ENCODE measurements at places on chromosomes 12 and 14.

DNA sequence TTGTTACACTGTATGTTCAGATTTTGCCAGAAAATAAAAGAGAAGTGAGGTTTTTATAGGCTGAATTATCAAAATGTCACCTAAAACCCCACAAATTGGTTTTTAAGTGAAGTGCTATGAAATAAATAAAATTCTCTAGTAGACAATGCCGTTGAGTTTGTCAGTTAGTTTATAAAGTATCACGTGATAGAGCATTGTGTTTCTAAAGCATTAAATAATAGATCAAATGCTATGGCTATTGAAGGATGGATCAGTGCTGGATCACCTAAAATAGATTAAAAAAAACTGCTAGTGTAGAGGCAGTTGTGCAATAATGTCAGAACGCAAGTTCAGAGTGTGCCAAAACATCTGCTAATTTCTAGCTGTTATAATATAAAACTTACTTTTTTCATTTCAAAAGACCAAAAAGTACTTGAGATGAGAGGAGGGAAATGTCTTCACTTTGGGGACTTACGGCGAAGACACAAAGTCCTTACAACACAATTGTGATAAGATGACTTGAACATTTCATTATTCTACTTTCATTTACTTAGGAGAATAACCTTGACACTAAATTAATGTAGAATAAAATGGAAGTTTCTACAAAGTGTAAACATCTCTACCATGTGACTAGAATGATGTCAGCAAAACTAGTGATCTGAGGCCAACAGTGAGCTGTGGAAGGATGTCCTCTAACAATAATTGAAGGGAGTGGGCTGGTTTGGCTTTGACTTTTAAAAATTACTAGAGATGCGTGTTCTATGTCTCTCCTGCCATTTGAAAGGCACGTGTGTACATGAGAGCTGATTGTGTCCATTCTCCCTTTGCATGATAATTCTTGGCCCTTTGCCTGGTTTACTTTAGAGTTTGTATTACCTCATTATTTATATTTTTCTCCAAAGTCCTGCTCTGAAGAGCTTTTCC lies 154.4 kb upstream of the PDE3A start:
- no peak for DNase-seq

- no peak for DNase-seq
Observed at GRCh38 chr12:78149459-78149858, 318.8 kb downstream of the NAV3 start.

DNA sequence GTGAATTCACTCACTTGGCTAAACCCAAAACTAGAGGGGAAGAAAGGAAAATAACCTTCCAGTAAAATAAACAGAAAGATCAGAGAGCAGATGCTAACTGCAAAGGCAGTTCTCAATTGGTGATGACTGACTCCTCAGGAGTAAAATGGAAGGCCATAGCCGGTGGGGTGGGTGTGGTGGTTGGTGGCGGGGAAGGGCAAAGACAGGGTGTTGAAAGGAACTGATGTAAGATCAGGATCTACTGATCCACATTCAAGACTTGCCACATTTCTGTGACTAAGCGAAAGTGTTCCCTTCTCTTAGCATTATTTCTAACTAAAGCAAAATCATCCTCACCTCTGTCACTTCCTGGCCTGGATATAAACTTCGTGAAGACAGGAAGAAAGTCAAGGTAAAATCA lies 26.3 kb upstream of the TC2N start:
- no peak for DNase-seq

DNA sequence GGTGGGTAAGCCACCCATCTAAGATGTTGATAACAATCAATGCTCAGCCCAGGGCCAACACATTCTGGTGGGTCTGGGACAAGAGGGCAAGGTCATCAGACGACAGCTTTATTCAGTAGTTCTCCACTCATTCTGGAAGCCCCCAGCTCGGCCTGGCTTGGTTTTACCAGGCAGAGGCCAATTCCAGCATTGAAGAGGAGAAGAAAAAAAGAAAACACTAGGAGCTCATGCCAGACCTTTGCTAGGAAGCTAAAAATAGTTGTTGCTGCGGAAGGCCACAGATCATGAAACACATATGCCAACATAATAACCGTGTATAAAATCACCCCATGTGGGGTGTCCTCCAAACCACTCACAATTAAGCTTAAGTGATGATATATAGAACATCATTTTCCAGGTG lies 44.4 kb downstream of the CCDC60 start:
- DNase-seq = no peak

DNA sequence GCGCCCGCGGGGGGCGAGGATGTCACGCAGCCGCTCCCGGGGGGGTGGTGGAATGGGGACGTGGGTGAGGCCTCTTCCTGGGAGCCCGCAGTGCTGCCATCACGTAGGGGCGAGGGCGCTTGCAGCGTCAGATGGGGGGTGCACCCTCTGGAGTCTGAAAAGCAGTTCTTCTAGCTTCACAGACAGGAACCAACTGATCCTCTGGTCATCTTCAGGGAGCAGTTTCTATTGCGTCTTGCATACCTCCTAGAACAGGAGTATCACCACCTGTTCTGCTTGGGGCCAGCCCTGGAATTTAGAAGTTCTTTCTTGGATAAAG lies 36.9 kb upstream of the PRIMA1 start:
- no peak for DNase-seq

DNA sequence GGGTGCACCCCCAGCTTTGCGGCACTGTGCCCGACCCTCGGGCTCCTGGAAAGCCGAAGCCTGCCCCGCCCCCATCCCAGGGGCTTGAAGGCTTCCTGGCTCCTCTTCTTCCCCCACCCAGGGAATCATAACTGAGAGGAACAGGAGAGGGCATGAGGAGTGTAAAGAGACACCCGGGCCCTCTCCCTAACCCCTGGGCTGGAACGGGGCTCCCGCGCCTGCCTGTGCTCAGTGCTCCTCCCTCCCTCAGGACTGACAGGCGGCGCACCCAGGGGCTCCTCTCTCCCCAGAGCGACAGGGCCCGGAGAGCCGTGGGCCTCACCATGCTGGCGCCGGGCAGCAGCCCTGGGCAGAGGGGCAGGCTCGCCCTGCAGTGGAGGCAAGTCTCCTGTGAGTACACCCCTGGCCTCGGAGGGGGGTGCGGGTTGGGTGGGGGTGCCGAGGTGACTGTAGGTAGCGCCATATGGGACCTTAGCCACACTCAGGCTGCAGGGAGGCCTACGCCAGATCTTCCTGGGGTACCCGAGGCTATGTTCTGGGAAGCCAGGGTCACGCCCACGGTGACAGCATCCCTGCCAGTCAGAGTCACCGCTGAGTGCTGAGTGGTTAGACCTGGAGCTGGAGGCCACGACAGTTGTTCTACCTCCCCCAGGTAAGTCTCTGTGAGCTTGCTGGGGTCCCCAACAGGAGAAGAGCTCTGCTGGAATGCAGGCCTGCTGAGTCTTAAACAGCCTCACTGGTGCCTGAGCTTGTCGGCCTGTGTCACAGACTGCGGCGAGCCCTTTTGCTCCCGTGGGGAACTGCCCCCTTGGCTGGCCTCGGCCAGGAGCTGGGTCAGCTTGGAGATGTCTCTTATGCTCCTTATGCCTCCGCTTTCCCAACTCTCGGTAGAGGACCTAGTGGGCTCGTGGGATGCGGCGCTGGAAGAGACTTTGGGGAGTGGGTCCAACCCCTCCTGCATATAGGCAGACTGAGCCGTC lies 7.8 kb downstream of the LRTM2 start:
- DNase-seq = no peak

GRCh38 chr12:126944684-126945083 lies 1322.3 kb upstream of the TMEM132C start:
- DNase-seq = no peak

GRCh38 chr14:95190346-95190840 lies 33.1 kb upstream of the DICER1 start:
- DNase-seq = no peak

DNA sequence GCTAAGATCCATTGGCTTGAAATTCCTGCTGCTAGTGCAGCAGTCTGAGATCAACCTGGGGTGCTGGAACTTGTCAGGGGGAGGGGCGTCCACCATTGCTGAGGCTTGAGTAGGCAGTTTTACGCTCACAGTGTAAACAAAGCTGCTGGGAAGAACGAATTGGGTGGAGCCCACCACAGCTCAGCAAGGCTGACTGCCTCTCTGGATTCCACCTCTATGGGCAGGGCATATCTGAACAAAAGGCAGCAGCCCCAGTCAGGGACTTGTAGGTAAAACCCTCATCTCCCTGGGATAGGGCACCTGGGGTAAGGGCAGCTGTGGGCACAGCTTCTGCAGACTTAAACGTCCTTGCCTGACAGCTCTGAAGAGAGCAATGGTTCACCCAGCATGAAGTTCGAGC lies 191.7 kb downstream of the ALG10B start:
- DNase-seq = no peak
